Activated CD4-positive, alpha-beta T cell treated with anti-CD3 and anti-CD28 coated beads, Interleukin-2, amount 50 U/mL, for 1 hour (primary cell): ENCODE measurements at places on chromosomes 12 and 14.
A peak's percentile ranks its signal among the peaks of the same experiment; 100 is the strongest.

GRCh38 chr14:63342371-63342770, 23.6 kb upstream of the GPHB5 start:
- no peak for DNase-seq

DNA sequence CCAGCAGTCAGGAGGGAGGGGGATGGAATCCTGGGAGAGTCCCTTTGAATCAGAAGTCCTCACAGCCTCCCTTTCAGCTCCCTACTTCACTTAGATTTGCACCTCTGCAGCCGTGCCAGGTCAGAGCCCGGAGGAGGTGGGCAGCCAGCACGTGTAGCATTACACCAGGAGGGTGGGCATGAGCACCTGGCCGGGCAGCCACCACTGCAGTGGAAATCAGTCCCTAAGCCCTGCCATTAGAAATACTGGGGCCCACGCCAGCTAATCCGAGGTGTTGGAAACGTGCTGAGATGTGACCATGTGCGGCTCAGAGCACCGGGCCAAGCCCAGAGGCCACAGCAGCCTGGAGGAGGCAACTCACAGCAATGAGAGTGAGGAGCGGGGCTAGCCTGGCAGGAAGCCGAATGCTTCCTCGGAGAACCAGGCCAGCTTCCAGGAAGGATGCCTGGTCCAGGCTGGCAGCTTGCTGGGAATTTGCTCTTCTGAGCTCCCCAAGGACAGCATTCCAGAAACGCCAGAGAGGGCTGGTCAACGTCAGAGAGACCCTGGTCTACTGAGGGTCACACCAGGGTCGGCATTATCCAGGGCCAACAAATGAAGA, 9.4 kb upstream of the CACNA2D4 start:
- DNase-seq, result no peak

DNA sequence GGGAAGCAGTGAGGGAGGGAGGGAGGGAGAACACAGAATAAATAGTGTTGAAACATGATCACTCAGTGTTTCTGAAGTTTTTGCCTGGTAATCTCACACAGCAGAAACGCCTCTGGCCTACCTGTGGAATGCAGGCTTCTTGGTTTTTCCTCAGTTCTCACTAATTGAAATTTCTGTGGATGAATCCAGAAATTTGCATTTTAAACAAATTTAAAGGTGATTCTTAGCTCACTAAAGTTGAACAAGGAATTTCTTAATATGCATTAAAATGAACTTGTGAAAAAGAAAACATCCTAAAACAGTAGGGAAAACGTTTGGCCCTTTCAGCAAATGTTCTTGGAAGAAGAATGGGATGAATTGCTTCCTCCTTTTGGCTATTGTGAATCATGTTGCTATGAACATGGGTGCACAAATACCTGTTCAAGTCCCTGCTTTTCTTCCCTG, 1.4 kb downstream of the RNASE9 start:
- no peak for DNase-seq

DNA sequence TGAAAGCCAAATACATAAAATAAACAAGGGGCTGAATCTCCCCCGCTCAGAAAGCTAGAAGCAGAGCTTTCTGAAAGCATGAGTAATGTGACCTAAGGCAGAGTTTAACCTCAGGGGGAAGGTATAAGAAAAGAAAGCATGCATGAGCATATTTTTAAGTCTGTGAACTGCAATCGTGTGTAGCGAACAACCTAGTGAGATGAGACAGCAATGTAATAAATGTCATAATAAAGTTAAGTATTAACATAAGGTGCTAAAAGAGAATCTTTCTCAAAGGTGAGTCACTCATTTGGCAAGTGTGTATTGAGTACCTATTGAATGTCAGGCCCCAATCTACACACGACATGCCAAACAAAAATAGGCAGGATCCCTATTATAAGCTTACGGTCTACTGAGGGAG, 14.2 kb upstream of the WDR20 start:
- no peak for DNase-seq

DNA sequence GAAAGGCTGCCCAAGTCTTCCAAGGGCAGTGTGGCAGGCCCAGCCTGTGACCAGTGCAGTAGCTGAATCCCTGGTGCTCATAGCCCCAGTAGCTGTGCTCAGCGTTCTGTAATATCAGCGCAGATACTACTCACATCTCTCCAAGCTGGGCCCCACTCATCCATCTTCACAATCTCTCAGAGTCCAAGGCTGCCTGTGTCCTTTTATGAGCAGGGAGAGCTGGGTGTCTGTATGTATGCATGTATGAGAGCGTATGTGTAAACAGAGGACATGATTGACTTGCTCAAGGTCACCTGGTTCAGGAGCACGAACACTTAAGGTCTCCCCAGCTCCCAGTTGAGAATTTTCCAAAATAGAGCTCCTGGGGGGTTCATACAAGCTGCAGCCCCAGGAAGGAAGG, 5.4 kb downstream of the AQP6 start:
- DNase-seq, result no peak

DNA sequence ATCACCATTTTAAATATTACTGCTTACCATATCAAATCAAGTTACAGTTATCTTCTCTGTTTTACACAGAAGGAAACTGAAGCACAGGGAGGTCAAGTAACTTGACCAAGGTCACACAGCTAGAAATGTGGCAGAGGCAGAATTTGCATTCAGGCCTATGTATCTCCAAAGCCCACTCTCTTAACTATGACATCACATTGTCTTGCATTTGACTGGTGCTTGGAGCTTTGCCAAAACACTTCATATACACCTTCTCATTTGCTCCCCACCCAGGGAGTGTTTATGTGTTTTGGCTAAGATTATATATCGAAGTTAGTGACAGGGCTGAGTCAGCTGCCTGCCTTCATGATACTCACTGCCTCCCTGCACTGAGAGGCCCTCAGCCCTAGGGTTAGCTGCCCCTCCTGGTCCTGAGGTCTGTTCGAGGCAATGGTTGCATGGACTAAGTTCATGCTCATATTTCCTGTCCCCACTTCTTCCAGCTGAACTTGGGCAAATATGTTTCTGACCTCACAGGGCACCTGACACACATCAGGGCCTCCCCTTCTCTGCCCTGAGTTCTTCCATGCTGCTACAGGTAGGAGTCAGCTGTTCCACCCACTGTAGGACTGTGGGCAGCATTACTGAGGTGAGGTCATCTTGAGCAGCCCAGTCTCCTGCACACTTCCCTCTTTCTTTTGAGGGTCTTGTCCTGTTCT, 1.8 kb downstream of the GALNT6 start:
- peak; percentile 20 for DNase-seq

GRCh38 chr14:70887207-70887681, 20.0 kb upstream of the PCNX1 start:
- DNase-seq, result no peak

DNA sequence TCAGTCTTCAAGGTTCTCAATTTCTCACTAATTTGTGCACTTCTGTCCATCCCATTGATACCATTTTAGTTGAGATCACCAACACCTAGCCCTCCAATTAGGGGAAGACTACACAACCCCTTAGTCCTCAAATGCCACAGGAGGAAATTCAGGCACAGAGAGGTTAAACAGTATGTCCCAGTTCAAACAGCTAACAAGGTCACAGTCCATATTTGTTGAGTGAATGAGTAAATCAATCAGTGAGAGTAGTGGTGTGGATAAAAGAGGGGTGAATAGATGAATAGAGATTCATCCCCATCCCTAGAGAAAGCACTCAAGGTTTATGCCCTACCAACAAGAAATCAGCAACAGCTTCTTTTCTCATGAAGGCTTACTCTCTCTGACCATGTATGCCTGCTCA, 94.2 kb upstream of the RIC8B start:
- DNase-seq, result no peak
